ENCODE measurements at places on chromosomes 4 and X.

- peak; percentile 84 for DNase-seq
These were observed 139.8 kb downstream of the PALLD start for GRCh38 chr4:168636506-168637196.

GRCh38 chr4:188976644-188977115 lies 837.4 kb downstream of the TRIML1 start:
- peak; percentile 56 for DNase-seq

DNA sequence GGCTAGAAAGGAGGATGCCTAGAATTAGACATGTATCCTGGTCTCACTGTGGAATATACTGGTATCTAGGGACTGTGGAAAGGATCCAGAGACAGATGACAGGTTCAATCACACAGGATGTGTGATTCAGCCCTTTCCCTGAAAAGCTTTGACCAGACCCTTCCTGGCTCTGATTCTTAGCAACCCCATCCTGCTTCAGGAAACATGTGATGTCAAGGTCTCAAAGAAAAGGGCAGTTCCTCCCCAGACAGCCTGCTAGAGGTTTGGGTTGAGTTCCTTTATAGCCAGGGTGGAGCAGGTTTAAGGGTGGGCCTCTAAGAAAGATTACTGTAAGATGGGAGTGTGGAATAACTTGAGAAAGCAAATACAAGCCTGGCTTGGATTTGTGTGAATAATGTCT lies 3.0 kb downstream of the BMP15 start:
- no peak for DNase-seq

DNA sequence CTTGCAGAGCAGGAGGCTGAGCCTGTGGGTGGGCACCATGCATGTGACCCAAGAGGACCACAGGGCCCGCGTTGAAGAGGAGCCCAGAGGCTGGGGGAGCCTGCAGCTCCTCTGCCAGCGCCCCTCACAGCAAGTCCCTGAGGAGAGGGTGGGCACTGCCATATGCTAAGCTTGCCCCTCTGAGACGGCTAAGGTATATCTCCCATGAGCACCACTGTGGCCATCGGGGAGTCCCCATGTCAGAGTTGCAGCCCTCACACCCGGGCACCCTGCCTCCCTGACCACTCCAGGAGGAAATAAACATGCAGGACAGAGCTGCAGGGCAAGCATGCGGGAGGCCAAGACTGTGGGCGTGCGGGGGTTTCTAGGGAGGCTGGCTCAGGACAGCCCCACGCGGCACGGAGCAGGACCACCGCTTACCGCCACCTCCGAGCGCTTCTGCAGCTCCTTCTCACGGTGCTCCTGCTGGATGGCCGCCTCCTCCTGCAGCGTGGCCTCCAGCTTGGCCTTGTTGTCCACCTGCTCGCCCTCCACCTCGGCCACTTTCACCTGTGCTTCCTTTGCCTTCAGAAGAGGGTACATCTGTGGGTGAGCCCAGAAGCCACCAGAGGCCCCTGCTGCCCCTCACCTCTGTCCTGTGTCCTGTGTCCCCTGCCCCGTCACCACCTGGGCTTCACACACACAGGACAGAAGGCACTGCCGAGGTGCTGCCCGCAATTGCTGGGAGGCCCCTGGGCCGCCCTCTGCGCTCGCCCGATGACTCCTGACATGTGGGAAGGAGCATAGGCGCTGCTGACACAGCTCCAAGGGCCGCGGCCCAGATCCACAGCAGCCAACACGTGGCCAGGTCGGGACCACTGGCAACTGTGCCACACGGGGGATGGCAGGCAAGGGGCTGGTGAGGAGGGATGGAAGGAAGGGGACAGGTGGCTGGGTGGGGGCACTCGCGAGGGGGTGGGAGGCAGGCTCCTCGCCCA lies 29.8 kb downstream of the FGFR3 start:
- no peak for DNase-seq

GRCh38 chr4:85734424-85734831 lies 259.5 kb downstream of the ARHGAP24 start:
- peak; percentile 35 for DNase-seq

All from mesenchymal stem cell (in vitro differentiated cells and primary cell).